Stimulated activated CD8-positive, alpha-beta memory T cell treated with anti-CD3 and anti-CD28 coated beads, Interleukin-4, amount 100 ng/mL, for 1 hour (primary cell): ENCODE measurements at places on chromosomes 7 and 10.

DNA sequence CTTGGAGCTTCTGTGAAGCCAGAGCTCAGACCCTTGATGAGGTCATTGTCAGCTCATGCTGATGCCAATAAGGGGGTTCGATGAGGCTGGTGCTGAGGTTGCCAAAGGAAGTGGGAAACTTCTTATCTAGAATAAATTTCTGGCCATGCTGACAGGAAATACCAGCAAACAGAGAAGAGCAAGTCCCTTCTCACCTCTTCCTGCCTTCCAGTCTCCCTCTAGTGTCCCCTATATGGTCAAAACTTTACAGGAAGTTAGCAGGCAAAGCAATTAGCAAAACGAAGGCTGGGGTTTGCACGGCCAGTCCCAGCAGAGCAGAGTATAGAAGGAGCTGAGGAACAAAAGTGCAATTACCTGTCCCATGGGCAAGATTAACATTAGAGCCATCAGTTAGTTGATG lies 15.1 kb upstream of the NEUROG3 start:
- no peak for DNase-seq

GRCh38 chr10:73635781-73636180 lies 5.5 kb downstream of the MYOZ1 start:
- DNase-seq: no peak

DNA sequence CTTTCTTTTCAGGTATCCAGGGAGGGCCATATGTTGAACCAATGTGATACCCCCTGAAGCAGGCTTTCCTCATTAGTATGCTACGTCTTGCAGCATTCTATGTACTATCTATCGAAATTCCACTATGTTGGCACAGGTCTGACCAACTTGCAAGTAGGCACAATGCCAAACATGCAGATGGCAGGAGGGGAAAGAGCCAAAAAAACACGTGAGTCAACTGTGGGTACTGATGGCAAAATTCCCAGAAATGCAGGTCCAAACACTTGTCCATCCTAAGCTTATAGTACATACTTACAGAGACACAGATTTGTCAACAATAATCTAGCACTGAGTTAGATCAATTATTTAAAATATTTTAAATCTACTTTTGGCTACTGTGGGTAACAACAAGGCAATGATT lies 394.9 kb downstream of the DGKB start:
- no peak for DNase-seq

DNA sequence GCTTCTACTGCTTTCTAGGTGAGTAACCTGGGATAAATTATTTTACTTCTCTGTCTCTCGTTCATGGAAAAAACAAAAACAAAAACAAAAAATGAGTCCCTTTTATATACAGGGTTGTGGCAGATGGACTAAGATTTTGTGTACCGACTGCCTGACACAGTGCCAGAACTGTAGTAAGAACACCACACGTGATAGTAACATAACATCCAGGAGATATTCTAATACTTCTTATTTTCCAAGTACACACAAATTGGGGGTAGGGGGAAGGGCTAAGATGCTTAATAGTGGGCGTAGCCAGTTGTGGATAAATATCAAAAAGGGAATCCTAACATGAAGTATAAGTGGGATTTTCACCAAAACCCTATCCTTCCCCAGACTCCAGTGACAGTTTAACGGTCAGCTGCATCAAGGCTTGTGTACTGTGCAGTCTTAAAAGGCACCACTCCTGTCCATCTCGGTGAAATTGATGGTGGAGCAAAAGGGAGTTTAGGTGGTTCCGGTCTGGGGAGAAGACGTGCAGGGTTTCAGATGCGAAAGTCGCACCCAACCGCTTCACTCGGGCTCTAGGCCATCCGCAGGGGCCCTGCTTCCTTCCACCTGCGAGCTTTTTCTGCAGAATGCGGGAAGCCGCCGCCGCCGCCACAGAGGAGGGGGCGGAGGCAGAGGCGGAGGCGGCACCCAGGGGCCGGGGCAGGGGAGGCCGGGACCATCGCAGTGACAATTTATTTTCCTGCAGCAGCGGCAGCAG lies at the start of gene STAMBPL1:
STAMBPL1 (plus strand) TSS at position 712 of the 748 bp plus-strand sequence. CDS start 21,464 bp downstream, outside the sequence.
- DNase-seq: peak; percentile 62

DNA sequence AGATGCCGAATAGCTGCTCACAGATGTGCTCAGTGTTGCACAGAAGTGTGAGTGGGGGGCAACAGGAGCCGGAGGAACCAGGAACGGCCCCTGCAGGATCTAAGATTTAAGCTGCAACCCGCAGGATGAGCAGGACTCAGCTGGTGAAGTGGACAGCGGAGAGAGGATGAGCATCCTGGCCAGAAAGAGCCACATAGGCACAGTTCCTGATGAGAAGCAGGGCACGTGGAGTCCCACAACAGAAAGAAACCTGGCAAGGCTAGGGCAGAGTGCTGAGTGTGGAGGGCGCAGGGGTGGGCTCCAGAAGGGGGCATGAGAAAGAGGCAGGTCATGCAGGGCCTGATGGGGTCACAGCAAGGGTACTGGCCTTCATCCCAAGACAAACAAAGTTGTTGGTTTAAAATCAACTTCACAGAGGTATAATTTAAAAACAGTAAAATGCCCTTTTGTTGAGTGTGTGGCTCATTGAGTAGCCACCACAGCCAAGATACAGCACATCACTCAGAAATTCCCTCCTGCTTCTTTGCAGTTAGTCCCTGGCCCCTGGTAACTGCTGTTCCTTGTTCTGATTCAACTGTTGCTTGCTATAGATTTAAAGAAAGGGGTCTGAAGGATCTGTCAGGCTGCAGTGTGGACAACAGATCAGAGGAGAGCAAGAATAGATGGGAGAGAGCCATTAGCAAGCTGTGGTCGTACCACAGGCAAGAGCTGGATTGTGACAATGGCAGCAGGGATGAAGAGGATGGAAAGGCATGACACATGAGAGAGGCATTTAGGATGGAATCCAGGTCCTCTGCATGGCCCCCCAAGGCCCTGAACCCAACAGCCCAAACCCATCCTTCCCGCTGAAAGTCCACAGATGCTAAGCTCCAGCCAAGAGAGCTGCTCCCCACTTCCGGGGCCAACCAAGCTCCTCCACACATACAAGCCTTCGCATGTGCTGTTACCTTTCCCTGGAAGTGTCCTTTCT lies 53.1 kb upstream of the OSBPL3 start:
- no peak for DNase-seq

DNA sequence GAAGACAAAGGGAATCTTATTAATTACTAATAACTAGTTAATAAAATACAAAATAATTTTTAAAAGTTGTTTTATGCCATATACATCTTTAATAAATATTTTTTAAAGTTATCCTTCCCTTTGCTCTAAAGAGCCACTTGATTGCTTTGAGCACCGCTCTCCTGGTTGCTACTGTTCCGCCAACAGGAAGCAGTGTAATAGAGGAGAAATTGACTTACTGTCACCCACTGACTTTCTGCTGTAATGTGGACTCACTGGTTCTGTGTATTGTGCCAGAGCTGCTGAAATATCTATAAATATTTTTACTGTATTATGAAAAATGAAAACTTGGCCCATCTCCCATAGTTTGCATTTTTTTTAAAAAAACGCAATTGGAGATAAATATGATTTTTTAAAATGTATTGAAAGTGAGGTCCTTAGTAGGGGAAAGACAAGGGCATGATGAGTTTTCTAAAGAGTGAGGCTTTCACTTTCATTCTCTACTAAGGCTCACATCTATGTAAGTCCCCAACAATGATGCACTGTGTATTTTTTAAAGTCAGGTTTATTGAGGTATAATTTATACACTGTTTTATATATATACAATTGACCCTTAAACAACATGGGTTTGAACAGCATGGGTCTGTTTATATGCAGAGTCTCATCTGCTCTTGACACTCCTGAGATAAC lies 100.5 kb downstream of the NPY start:
- DNase-seq: no peak

DNA sequence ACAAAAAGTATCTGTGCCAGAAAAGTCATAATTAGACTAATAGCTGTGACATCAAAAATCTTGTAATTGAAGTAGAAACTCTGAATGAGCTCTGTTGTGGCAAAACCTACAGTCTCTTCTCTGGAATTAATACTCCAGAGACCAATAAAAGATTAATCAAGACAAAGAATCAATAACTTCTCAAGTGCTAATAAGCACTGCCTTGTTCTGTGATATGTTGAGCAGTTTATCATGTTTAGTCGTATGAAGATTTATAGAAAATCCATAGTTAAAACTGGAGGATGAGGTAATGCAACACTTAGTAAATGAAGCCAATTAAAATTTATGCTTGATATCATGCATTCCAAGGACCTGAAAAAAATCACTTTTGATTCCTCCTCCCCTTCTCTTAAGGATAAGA lies 72.3 kb upstream of the RNF32 start:
- no peak for DNase-seq

DNA sequence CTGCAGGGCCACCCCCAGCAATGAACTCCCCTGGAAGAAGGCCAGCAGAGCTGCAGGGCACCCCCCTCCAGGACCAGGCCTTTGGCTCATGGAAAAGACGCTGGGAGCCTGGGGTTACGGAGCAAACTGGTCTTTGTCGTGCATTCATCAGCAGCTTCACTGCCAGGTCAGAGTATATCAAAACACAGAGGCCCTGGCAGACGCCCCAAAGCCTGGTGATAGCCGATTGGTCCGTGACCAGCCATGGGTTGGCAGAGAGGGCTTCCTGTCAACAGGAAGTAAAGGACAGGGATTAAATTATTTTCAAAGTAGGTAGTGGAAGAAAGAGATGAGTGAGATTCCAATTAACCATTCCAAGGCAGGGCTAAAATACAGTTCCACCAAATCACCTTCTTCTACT lies 9.0 kb downstream of the PRKAG2 start:
- no peak for DNase-seq

DNA sequence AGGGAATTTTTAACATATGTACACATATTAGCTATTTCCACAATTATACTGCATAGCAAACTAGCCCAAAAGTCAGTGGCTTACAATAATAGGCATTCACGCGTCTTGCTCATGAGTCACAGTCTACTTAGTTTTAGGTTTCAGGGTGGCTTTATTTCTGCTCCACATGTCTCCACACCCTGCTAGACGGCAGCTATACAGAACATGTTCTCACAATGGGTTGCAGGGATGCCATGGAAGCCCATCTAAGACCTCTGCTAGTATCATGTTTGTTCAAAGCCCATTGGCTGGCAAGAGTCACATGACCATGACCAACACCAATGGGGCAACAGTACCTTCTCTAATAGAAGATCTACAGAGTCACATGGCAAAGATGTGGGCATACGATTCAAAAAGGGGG lies 96.3 kb upstream of the NEBL start:
- DNase-seq: no peak

- DNase-seq: no peak
Measured at GRCh38 chr10:102997998-102998397, 79.9 kb downstream of the CNNM2 start.

GRCh38 chr10:32190890-32191491 lies 134.8 kb upstream of the KIF5B start:
- DNase-seq: no peak

- no peak for DNase-seq
Measured at GRCh38 chr7:29231671-29232232, 37.2 kb downstream of the CHN2 start.

- DNase-seq: no peak
Measured at GRCh38 chr10:90407131-90407530, 450.7 kb downstream of the HTR7 start.

GRCh38 chr7:155725006-155725355 lies 80.5 kb downstream of the RBM33 start:
- no peak for DNase-seq

GRCh38 chr7:142125256-142125955 lies 13.9 kb downstream of the MGAM2 start:
- DNase-seq: no peak

GRCh38 chr7:64559206-64559605 lies 3.7 kb downstream of the ZNF680 start:
- DNase-seq: no peak

DNA sequence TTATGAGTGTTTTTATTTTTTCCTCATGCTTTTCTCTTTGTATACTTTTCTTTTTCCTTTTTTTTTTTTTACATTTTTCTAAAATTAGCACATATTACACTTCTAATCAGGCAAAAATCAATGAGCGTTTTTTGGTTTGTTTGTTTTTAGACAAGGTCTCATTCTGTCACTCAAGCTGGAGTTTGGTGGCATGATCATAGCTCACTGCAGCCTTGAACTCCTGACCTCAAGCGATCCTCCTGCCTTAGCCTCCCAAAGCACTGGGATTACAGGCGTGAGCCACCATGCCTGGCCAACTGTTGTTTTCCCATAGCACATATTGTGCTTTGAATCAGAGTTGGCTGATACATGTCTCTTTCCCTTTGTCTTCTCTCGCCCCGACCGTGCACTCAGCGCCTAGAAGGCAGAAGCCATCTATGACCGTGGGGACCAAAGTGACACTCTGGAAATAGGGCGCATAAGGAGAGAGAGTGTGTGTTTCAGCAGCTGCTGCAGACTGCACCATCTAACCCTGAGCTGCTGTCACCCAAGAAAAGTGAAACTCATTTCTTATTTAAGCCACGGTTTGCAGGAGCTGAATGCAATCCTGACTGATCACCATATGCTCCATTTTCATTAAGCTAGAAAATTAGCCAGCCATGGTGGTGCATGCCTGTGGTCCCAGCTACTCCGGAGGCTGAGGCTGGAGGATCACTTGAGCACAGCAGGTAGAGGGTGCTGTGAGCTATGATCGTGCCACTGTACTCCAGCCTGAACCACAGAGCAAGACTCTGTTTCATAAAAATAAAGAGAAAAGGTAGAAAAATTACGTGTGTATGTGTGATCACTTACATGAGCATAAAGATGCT lies 41.4 kb upstream of the GTF2I start:
- no peak for DNase-seq

DNA sequence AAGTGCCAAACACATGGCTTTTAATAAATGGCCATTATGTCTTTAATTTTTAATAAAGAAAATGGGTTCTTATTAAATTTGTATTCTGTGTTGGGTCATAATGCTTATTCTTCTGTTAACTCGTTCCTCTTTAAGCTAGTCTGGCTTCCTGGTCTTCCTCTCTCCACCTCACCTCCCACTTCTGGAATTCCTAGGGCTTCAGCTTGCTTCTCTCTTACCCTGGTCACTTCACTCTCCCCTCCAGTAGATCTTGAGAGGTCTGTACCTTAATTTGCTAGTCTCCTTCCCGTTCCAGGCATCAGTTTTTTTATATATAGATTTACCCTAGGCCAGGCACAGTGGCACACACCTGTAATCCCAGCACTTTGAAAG lies 111.2 kb downstream of the RALA start:
- DNase-seq: no peak

DNA sequence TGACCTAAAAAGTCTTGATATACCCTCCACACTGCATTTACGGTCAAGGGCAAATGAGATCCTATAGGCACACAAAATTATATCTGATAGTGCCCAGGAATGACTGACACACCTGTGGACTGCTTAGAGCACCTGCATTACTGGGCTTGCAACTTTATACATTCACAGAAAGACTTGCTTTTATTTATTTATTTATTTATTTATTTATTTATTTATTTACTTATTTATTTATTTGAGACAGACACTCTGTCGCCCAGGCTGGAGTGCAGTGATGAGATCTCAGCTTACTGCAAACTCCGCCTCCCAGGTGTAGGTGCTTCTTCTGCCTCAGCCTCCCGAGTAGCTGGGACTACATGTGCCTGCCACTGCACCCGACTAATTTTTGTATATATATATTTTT lies 6.5 kb upstream of the IFT22 start:
- DNase-seq: no peak

GRCh38 chr7:106717955-106718871 lies 57.3 kb upstream of the CCDC71L start:
- DNase-seq: peak; percentile 32
